ENCODE measurements at places on chromosomes 5 and 9.

- DNase-seq, result peak; percentile 99
These were observed 133.2 kb upstream of the PANK3 start for GRCh38 chr5:168712280-168712924.

GRCh38 chr5:139263536-139263935, 30.0 kb upstream of the MATR3 start:
- no peak for DNase-seq

DNA sequence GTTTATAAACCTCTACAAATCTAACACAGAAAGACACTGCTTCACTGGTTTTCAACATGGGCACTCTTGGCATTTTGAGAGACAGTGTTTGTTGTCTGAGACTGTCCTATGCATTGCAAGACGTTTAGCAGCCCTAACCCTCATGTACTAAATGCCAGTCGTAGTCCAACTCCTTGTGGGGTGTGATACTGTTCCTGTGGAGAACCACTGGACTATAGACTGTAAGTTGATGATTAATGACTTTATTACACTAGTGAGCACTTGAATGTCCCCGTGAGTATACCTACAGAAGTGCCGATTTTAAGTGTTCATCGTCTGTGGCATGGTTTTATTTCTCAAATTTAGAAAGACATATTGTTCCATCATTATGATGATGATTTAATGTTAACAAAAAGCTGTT, 46.2 kb downstream of the RECK start:
- no peak for DNase-seq

GRCh38 chr9:79184831-79185230, 386.9 kb upstream of the TLE4 start:
- DNase-seq, result peak; percentile 83

DNA sequence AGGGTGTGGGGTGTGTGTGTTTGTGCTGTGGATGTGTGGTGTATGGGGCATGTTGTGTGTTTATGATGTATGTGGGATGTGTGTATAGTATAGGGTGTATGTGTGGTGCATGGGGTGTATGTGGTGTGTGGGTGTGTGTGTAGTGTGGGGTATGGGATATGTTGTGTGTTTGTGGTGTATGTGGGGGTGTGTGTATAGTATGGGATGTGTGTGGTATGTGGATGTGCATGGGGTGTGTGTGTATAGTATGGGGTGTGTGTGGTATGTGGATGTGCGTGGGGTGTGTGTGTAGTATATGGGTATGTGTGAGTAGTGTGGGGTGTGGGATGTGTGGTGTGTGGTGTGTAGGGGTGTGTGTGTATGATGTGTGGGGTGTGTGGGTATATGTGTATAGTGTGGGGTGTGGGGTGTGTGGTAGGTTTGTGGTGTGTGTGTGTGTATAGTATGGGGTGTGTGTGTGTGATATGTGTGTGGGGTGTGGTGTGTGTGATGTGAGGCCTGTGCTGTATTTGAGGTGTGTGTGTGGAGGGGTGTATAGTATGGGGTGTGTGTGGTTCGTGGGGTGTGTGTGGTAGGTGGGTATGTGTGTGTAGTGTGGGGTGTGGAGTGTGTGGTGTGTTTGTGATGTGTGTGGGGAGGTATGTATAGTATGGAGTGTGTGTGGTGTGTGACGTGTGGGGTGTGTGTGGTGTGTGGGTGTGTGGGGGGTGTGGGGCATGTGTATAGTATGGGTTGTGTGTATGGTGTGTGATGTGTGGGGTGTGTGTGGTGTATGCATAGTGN, 10.5 kb downstream of the ECSCR start:
- no peak for DNase-seq

DNA sequence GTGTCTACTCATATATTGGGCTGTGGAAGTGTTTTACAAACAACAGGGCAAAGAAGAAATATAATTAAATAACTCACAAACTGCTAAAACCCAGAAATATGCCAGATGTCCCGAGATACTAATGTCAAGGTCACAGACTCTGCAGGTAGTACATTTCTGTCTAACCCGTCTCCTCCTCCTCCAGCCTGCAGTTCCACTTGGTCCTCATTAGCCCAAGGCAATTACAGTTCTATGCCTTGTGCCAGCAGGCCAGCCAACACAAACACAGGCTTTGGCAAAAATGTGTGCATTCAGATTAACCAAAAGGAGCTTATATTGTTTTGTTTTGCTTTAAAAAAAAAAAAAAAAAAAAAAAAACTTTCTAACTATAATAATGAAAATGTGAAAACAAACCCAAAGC, 148.8 kb downstream of the MYO10 start:
- DNase-seq, result no peak

- DNase-seq, result no peak
These were observed 109.6 kb upstream of the CNTLN start for GRCh38 chr9:17025281-17025680.

DNA sequence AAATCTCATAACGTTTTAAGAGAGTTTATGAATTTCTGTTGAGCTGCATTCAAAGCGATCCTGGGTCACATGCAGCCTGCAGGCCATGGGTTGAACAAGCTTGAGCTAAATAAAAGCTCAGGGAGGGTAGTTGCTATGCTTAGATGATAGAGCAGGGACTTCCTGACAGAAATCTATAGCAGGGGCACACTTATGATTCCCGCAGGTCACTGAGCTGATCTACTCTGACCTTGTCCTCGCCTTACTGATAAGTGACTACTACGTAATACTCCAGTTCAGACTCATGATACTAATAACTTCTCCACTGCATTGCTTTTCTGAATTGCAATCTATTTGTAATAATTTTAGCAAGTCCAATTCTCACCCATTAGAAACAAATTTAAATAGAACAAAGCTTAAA, 90.9 kb downstream of the NFIB start:
- no peak for DNase-seq

GRCh38 chr9:34328500-34328986, 525 bp downstream of the KIF24 start:
- DNase-seq, result no peak

DNA sequence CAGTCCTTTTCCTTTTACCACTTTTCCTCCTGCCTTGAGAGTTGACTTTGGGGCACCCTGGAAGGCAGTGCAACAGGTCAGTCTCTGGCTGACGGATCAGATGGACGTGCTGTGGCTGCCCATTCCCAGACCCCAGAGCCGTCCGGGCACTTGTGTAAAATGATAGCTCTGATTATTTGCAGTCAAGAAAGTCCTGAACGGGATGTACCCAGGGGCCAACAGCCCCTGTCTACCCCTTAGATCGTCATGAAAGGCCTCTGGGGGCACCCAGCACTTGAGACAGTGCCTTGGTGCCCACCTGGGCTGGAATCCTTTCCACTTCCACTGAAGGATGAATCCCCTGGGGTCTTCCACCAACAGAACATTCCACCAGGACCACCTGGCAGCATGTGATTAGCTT, 17.7 kb upstream of the ANGPTL2 start:
- no peak for DNase-seq

DNA sequence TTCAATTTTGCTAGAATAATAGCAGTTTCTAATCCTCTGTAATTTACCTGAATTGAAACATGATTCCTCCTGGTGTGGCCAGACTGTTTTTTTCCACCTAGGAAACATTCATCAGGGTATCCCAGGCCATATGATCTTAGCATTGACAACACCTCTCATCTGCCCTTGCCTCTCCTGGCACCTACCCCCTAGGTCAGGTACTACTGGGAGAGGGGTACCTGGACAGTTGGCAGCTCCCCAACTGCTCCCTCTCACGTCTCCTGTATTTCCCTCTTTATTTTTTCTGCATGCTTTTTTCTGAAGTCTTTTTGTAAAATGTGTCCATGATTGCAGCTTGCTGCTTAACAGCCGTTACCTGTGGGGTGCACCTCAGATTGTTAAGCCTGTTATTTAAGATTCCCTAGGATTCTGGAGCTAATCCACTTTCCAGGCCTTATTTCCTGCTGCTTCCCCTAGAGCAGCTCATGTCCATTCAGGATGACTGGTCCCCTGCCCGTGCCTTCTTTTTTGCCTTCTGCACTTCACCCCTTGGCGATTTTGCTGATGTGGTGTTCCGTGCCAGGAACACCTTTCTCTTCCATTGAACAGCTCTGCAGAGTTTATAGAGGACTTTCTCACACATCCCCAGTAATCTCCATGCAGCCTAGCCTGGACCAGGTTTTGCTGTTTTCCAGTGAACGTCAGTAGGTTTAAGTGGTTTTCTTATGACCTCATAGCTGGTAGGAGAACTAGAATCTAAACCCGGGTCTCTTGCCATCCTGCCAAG, 33.6 kb downstream of the SNX30 start:
- DNase-seq, result no peak

GRCh38 chr5:173835661-173836060, 52.5 kb upstream of the CPEB4 start:
- DNase-seq, result no peak

GRCh38 chr9:113536166-113536482, 72.6 kb downstream of the RGS3 start:
- DNase-seq, result no peak

GRCh38 chr9:25350011-25350410, 328.2 kb downstream of the TUSC1 start:
- DNase-seq, result no peak

- peak; percentile 92 for DNase-seq
These were observed 175.3 kb upstream of the KLF9 start for GRCh38 chr9:70589571-70590314.

DNA sequence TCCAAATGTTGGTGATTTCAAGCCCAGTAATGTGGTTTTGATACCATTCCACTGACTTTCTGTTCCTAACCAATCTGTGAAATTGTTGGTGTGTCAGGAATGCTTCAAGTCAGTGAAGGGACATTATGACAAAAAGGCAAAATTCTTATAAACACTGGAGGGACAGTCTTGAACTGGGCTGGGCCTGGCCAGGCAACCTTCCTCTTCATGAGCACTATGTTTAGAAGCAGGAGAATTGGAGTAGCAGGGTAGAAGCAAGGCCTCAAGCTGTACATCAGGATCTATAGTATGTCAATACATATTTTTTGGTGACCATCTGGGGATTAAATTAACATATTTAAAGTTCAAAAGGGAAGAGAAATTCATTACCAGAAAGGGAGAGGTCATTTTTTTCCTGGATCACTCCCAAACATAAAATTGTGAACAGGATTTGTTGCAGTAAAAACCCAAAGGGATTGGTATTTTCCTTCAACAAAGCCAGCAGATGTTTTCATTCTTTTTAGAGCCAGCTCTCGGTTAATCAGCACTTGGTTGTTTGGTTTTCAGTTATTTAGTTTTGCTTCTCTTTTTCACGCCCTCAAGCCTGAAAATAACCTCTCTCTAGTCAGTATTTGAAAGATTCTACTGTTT, 77.9 kb upstream of the PIK3R1 start:
- DNase-seq, result peak; percentile 83

DNA sequence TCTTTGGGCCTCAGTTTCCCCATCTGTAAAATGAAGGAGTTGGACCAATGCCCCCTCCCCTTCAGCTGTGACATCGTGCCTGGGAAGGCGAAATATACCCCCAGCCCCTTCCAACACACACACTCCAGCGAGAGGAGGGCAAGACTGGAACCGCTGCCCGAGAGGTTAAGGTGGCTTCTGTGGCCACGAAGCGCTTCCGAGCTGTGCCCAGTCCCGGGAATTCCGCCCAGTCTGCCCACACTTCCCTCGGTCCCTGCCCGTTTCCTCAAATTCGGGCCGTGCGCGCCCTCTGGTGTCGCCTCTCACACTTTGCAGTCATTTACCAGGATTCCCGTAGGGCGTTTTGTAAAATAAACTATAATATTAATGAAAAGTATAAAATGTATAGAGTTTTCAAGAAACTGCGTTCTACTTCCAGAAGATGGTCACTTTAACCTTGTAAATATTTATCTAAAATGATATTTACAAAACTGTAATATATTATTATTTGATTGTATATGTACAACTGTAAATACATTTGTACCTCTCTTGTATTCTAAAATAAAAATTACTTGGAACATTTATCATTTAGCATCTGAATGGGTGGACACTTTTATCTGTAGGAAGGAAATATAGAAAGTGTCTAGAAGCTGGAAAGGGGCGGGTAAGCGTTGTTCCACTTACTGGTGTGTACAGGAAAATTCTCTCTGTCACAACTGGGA, 11.0 kb upstream of the EXOSC2 start:
- DNase-seq, result peak; percentile 60

- no peak for DNase-seq
These were observed 23.6 kb downstream of the PLPP7 start for GRCh38 chr9:131312822-131313770.

DNA sequence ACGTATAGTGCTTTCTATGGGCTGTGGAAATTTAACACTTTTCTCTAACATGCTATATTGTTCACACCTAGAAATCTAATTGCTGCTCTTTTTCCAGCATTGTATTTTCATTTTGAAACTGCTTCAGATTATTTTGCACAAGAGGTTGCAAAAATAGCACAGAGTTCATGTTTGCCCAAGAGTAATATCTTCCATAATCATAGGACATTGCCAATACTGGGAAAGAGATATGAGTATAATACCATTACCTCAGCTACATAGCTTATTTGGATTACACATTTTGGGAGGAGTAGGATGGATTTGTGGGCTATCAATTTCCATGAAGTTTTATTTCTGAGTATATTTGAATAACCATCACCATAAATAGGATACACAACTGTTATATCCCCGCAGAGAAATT, 717.1 kb downstream of the CDH9 start:
- DNase-seq, result no peak

DNA sequence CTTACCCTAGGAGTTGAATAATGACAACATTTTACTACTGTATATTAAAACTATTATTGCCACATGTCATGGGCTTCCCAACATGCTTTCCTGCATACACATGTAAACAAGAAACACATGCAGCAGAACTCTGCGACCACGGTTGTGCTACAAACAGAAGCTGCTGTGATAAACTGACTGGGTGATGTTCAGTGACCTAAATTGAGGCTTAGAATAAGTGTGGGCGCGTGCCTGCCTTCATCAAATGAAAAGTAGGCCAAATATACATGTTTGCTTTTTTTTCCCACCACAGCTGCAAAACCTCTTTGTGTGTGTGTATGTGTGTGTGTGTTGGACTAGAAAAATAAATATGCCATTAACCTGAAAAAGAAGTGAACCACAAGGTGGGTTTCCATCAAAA, 1202.1 kb downstream of the PTPRD start:
- DNase-seq, result no peak

- DNase-seq, result peak; percentile 97
These were observed 650.3 kb downstream of the CCDC171 start for GRCh38 chr9:16202914-16203728.

DNA sequence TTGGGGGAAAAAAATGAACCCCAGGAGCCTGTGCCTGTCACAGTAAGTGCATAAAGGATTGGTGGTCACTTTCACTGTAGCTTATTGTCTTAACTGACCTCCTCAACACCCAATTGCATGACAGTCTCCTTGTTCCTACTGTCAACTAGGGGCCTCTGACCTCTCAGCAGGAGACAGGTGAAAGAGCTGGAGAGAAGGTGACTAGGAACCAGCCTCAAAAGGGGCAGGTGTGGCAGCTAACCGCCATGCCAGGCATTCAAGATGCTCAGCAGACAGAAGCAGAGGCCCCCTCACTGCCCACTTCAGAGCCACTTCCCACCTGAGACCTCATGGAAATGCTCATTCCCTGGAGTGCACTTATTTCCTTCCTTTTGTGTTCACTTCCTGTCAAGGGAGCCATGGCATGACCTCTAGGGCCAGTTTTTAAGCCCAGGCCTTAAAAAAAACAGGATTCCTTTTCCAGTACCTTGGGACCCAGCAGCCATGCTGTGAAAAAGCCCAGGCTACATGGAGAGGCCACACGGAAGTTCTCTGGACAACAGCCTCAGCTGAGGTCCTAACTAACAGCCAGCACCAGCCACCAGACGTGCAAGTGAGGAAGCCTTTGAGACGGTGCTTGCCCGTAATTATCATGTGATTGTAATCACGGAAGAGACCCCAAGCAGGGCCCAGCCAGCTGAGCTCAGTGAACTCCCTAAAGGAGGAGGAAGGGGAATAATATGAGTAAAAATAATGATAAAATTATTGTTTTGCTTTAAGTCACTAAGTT, 74.9 kb downstream of the NSUN2 start:
- no peak for DNase-seq

- peak; percentile 11 for DNase-seq
These were observed 575.8 kb downstream of the TLE1 start for GRCh38 chr9:81113453-81114124.

All from fibroblast of upper back skin (primary cell).